ENCODE measurements at places on chromosomes 11 and 22.

- peak; percentile 44 for DNase-seq
Observed at GRCh38 chr22:45268167-45268957, 16.4 kb upstream of the UPK3A start.

- DNase-seq: no peak
Observed at GRCh38 chr11:19656140-19656541, 56.5 kb upstream of the NAV2 start.

GRCh38 chr11:128210148-128210940 lies 377.0 kb downstream of the ETS1 start:
- no peak for DNase-seq

- DNase-seq: peak; percentile 66
Observed at GRCh38 chr22:30386960-30387827, at the start of gene RNF215. Gene RNF215, minus strand, starts transcription at chr22:30387411. Its CDS starts 98 bp downstream, at chr22:30387313.

DNA sequence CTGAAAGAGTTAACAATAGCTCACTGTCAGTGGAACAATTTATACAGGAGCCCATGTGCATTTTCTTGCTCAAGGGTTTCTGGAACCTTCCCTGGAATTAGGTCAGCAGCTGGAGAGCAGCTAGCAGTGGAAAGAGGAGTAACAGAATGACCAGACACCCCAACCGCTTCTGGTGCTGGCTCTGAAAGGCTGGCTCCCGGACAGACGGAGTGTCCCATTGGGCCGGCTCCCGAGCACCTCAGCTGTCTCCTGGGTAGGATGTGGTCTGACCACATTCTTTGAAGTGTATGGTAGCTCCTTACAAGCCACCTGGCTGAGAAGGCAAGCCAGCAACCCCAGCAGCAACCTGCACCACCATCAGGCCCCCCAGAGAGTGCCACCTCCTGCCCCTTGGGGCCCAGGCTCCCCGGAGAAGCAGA lies 44.7 kb downstream of the ABTB2 start:
- DNase-seq: no peak

- no peak for DNase-seq
Observed at GRCh38 chr11:77179681-77180080, 51.6 kb downstream of the MYO7A start.

GRCh38 chr22:46970411-46971098 lies 208.1 kb downstream of the TBC1D22A start:
- no peak for DNase-seq

DNA sequence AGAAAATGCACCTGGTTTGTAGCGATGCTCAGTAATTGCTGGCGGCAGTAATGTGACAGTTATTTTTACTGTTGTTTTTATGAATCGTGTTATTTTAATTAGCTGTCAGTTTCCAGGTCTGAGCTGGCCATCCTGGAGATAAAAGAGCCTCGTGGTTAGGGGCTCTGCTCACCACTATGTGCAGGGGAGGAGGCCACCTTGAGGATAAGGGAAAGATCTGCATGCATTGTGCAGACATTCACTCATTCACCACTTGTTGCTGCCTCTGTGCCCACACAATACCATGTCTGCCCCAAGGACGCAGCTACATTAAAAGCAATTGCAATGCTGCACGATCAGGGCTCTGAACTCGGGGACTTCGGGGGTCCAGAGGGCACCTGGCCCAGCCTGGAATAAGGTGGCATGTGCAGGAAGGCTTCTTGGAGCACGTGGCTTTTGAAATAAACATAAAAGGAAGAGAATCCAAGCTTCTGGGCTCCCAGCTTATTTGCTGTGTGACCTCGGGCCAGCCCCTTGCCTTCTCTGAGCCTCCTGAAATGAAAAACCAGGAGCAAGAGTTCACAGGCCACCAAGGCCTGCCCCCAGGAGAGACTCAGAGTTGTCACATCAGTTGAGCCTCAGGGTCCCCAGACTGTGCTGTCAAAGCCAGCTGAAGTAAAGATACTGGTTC lies 44.7 kb upstream of the SHISAL1 start:
- DNase-seq: no peak

GRCh38 chr11:104817973-104818372 lies 80.3 kb downstream of the CASP12 start:
- DNase-seq: no peak

- DNase-seq: no peak
Observed at GRCh38 chr22:30245985-30246813, at the start of gene LIF. Gene LIF, minus strand, starts transcription at chr22:30246759. Its CDS starts 64 bp downstream, at chr22:30246695.

- peak; percentile 99 for DNase-seq
Observed at GRCh38 chr11:66288671-66289547, at the start of gene YIF1A. Gene YIF1A, minus strand, starts transcription at chr11:66289143. Its CDS starts 158 bp downstream, at chr11:66288985.

GRCh38 chr11:117706322-117706814 lies 90.6 kb downstream of the DSCAML1 start:
- no peak for DNase-seq

GRCh38 chr11:75241906-75242644 lies 1.5 kb downstream of the TPBGL start:
- DNase-seq: peak; percentile 41

GRCh38 chr11:63892228-63892627 lies 24.7 kb downstream of the RCOR2 start:
- DNase-seq: no peak

DNA sequence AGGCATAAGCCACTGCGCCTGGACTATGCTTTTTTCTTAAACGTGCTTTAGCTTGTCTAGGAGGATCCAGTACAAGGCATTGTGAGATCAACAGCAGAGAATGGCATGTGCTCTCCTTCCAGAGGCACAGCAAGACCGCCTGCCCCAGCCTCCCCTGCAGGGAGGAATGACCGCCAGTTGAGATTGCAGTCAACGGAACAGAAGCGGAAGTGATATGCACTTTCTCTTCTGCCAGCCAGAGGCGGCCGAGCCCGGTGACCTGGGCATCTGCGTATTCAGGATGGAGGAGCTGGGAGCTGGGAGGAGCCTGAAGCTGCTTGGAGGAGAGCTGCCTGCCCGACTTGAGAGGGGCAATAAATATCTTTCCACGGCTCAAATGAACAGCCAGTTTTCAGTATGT lies 243.0 kb downstream of the CTTN start:
- DNase-seq: no peak

DNA sequence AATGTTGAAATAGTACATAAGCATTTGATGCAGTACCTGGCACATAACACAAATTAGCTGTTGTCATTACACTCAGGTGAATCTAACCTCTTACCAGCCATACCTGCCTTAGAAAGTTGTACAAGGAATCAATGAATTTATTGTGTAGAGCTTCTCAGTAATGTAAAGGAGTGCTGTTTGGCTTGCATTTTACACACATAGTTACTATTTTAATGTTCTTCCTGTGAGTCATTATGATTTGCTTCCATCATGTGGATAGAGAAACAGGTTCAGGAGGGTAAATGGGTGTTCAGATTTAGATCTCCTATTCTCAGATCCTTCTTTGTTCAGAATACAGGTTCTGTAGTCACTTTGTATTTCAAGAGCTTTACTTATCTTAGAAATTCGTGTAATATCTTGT lies 27.6 kb upstream of the RCE1 start:
- DNase-seq: no peak

GRCh38 chr11:68213135-68213515 lies at the start of gene KMT5B:
Gene KMT5B, minus strand, starts transcription at chr11:68213296. Its CDS starts 23,220 bp downstream, at chr11:68190076.
- DNase-seq: no peak

DNA sequence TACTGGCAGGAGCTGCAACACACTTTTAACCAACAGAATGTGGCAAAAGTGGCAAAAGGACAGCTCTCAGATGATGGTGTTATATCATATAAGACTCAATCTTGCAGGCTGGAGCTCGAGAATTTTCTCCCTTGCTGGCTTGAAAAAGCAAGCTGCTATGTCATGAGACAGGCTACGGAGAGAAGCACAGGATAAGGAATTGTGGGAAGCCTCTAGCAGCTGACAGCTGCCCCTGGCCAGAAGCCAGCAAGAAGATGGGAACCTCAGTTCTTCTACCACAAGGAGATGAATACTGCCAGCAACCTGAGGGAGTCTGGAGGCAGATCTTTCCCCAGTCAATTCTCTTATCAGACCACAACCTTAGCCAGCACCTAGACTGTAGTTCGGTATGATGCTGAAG lies 24.6 kb downstream of the FXYD6 start:
- no peak for DNase-seq

DNA sequence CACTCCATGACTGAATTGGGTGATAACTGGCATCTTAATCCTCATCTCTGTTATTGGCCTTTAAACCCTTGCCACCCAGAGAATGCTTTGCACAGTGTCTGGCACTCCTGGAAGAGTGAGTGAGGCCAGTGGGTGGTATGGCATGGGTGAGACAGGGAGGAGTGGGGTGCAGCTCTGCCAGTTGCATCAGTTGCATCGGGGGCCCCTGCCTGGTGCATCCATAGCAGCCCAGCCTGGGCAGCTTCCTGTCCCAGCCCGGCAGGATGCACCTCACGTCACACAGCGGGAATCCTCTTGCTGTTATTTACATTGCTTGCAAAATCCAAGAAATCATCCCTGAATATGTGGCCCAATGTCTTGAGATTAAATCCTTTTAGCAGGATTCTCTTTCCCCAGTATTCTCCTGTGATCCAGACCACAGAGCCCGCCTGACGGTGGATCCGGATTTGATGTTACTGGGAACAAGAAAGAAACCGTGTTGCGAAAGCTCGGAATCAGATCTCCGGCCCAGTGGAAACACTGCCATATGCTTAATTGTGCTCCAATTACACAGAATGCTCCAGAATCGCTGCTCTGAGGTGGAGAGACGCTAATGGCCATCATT lies 37.6 kb upstream of the MN1 start:
- no peak for DNase-seq

GRCh38 chr11:70122490-70123198 lies 44.5 kb downstream of the ANO1 start:
- no peak for DNase-seq

DNA sequence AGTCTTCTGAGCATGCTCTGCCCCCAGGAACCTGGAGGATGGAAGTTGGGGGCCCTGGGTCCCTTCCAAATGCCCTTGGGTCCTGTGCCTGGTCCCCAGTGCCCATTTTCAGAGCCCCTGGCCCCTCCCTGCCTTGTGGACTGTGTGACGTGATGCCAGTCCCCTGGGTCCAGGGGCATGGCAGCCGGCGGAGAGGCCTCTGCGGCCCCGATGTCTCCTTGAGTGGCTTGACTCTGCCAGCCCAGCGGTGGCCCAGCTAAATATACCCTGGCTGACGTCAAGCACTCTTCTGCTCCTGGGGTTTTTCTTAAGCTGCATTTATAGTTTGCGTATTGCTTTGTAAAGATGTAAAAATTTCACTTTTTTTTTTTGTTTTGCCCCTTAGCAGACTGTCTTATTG lies 35.2 kb upstream of the PARVG start:
- DNase-seq: no peak

DNA sequence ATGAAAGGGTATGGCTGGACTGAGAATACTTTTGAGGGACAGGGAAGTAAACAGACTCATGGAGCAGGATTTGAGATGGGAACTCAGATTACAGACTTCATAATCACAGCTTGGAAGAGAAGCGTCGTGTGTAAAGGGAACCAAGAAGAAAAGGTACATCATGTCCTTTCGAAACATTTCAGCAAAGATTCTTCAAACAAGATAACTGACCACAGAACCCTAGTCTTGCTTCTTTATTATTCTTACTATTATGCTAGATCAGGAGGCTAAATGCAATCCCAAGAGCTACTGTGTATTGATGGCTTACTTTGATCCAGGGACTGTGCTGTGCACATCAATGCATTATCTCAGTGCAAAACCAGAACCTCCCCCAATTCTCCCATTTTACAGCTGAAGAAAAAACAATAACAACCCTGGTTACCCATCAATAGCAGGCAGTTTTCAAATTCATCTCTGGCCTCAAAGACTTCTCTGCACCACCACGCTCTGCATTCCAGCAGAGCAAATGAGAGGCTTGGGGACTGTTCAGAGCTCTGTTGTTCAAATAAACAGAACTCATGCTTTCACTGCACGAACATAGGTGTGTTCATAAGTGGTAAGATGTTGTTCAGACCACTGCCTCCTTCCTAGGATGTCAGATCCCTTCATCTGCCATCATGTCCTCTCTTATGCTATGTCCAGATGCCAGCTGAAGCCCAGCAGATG lies 104.8 kb upstream of the NAV2 start:
- DNase-seq: no peak

DNA sequence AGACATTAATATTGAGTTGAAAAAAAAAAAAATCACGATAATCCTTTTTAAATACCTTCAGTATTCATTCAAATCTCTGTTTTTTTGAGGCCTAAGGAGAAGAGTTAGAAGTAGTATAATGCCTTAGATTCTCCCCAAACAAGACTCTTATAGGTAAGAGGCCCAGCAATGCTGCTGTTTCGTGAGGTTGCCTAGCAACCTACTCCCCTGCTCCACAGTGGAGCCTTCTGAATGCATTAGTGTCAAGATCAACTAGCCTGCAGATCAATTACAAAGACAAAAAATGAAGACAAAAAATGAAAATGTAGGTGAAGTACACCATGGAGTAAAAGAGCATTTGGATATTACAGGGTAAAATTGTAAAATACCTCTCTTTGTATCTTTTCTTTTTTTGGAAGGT lies 229.8 kb upstream of the LUZP2 start:
- DNase-seq: no peak

DNA sequence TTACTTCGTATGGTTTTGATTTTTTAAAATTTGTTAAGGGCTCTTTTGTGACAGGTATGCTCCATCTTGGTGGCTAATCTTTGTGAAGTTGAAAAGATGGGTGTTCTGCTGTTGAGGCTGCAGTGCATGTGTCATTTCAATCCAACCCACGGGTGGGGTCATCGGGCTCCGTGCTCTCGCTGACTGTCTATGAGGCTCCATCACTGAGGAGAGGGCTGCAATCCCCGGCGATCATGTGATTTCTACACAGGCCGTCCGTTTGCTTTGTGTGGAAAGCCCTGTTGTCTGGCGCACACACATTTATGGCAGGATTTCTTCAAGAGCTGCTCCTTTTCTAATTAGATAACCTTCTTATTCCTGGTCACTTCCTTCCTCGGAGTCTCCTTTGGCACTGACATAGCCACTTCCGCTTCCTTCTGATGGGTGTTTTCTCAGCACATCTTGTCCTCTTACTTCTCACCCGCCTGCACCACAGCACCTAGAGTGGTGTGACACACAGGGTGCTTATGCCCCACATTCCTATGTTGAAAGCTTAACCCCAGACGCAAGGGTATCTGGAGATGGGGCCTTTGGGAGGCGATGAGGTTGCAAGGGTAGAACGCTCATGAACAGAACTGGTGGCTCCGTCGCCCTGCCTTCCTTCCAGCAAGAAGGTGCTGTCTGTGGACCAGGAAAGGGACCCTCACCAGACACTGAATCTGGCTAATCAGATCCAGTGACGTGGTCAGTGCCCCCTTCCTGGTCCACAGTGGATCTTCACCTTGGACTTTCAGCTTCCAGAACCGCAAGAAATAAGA lies 9.4 kb downstream of the MOB2 start:
- no peak for DNase-seq

GRCh38 chr22:50696251-50696798 lies 23.7 kb downstream of the SHANK3 start:
- no peak for DNase-seq
